M059J (cell line): ENCODE measurements at places on chromosomes 13 and 19. TPM values are rescaled to one million over a fixed set of nuclear protein-coding genes. Genes with fewer than 3 reads are reported as not detected.

DNA sequence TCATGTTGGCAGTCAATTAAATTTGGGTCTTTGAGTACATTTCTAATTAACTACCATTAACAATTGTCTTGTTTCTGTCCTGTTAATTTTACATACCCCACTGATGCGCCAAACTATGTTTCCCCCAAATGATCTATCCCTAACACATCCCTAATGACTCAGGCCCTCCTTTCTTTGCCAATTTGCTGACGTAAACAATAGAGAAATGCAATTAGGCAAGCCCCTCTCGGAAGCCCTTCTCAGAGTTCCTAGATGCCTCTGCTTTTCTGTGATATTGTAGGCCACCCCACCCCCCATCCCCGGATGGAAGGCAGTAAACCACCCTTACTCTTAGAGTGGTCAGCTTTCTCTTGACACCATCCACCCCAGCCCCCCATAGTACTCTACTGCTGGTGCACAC lies 74.2 kb downstream of the FLT1 start:
- DNase-seq = no peak

The FGF22 gene
- not detected in 2 replicates for total RNA-seq

GRCh38 chr13:40787062-40787461 lies 2.3 kb upstream of the SLC25A15 start:
- peak; percentile 92 for DNase-seq

DNA sequence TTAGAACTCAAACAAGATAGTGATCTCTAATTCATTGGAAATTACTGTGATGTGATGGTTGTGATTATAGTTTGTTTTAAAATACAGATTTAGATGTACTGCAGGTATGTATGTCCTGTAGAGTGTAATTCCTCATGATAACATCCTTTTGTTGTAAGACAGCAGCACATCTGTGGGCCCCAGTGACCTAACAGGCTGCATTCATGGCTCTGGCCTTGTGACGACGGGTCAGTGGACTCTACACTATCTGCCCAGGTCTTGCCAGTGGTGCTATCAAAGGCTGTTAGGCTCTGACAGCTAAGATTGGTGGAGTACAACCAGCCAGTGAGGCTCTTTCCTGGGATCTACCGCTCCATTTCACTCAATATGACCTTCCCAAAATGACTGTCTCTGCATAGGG lies 158.4 kb downstream of the MTUS2 start:
- no peak for DNase-seq

DNA sequence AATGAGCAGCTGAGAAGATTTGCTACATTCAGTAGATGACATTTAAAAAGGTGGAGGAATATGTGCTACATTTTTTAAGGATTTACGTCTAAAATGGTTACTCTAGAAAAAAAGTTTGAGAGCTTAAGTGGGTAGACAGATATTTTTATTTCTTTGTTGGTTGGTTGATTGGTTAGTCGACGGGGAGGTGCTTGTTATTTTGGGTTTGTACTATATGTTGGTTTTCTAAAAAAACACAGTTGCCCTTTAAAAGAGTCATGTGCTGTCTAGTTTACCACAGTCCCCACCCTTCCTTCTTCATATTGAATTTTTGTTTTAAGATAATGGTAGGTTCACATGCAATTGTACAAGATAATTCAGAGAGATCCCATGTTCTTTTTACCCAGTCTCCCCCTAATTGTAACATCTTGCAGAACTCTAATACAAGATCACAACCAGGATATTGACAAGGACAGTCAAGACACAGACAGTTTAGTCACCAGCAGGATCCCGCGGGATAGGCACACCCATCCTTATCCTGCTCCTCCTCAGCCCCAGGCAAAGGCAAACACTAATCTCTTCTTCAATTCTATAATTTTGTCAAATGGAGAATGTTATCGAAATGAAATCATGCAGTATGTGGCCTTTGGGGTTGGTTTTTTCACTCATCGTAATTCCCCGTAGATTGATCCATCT lies 171.4 kb downstream of the FOXO1 start:
- DNase-seq = no peak

DNA sequence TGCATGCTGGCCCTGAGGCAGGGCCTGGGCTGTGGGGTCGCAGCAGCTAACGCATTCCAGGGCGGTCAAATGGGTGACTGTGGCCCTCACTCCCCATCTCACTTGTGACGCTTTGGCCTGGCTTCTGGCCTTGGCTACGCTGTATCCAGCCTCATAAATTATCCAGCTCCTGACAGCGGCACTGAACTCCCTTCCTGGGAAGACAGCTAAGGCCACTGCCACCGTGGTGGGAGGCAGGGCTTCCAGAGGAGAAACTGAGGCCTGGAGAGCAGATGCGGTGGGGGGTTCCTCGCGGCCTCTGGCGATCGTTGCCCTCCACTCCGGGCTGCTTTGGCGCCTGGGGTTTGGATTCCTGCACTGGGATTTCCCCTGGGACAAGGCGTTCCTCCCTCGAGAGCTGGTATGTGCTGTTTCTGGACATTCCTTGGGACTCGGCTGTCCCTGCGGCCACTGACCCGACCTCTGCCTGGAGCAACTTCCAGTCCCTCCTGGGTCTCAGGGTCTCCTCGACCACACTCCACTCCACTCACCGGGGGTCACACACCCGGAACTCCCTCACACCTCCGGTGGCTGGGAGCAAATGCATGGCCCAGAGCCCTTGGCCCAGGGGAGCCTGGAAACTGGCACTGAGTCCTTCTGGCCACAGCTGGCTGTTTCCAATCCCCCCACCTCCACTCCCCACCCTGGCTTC lies 3.4 kb downstream of the TBXA2R start:
- no peak for DNase-seq

DNA sequence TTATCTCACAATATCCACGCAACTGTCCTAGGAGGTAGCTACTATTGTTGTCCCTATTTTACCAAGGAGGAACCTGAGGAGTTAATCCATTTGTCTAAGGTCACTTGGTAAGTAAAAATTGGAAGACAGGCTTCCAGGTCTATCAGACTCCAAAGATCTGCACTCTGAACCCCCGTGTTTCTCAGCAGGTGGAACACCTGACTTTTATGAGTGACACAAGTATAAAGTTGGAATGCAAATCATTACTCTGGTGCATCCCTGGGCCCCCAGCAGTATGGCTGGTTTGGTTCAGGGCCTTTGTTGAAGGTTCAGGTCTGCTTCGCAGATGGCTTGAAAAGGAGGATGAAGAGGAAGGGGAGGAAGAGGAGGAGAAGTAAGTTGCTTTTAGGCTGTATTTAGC lies 46.0 kb downstream of the RGCC start:
- DNase-seq = no peak

GRCh38 chr13:54845351-54845965 lies 1816.8 kb downstream of the OLFM4 start:
- DNase-seq = no peak
